Glutamatergic neuron (in vitro differentiated cells): ENCODE measurements at places on chromosomes 6 and 20. TPM values are rescaled to one million over a fixed set of nuclear protein-coding genes. Genes with fewer than 3 reads are reported as not detected.

The CST2 gene
- total RNA-seq, result not detected

The SNRPB gene
- total RNA-seq, result 114 TPM

The ARMH2 gene
- total RNA-seq, result 0.54 TPM

The SLC17A9 gene
- 1.8 TPM for total RNA-seq

The CCN2 gene
- 1.2 TPM for total RNA-seq

The RBPJL gene
- total RNA-seq, result not detected

The VIP gene
- total RNA-seq, result not detected

The MAS1 gene
- total RNA-seq, result not detected

The TTBK1 gene
- total RNA-seq, result 47.3 TPM

The FNDC11 gene
- 9.3 TPM for total RNA-seq

The SLCO4A1 gene
- total RNA-seq, result 26.5 TPM
